ENCODE measurements at places on chromosomes 1 and 21.

DNA sequence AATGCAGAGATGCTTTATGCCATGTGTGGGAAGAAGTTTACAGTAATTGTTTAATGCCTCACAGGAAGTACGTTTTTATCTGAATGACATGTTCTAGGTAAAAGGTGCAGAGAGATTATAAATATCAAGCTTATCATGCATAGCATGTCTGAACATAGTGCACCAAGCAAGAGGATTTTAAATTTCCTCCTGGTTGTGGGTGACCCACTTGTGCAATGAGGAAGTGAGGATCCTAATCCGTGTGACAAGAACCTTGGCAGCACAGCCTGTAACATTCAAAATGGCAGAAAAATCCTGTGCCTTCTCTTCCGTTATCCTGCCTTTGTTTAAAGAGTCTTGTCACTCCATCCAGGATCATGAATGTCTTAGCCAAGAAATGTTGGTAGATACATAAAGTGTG lies 75.6 kb downstream of the PLA2G4A start:
- DNase-seq, result no peak

DNA sequence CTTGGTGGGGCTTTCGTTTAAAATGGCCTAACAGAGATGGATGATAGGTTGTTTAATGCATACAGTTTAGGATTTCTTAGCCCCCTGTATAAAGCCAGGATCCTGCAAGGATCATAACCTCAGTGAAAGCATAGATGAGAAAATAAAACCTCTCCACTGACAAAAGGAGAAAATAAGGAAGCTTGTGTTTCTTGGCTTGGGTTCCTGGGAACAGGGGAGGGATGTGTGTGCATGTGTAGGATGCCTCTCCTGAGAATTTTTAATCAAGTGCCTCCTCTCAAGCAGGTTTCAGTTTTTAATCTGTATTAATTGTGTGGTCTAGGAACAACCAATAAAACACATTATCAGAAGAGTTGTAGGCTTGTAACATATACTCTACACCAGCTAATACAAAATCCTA lies 26.1 kb downstream of the PRKACB start:
- DNase-seq, result no peak

GRCh38 chr1:36369061-36369861 lies 16.5 kb downstream of the STK40 start:
- peak; percentile 86 for DNase-seq

DNA sequence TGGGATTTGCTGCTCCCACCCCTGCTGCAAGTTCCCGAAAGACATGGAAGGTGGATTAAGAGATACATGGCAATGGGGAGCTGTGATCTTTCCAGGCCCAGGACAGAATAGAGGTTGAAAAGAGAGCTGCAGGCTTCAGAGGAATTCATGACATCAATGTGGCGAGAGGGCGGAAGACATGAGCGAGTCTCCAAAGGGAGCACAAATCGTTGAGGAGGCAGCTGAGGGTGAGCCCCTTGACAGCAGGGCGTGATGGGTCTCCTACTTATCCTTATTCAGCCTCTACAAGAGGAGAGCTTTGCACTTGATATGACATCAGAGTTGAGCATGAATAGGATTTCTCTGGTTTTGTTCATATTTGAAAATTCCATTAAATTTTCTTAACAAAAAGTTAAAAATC lies 45.5 kb upstream of the TACSTD2 start:
- no peak for DNase-seq

- no peak for DNase-seq
Measured at GRCh38 chr1:68230484-68230802, 1.9 kb downstream of the WLS start.

DNA sequence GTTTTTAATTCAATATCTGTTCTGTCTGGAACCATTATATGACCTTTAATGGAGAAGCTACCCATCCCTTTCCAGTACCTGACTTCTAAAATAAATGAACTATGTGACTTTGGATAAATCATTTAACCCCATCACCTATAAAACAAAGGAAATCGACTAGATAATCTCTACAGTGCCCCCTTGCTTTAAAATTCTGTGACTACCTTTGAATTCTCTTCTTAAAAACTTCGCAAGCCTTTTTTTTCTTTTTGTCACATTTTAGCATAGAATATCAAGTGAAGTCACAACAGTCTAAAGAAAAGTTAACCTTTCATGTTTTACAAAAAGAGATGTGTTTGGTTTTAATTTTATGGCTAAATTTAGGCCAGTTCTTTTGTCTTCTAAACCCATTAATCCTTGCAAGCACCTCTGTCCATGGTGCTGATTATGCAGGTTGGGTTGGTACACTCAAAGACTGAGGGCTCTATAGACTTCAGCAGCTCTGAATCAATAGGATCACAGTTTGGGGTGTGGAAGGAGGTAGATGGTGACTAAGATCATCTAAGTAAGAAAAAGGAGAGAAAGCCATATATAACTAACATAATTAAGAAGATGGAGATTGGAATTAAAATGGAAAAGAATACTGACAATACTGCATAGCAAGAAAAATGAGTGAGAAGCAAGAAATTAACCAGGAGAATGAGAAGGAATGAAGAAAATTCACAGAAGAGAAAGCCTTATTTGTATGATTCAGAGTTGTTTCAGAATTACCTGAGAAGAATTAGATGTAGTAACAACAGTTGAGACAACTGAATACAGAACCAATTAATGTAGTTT lies 59.2 kb downstream of the TBX15 start:
- DNase-seq, result no peak

All from stimulated activated CD4-positive, alpha-beta T cell treated with anti-CD3 and anti-CD28 coated beads, Interleukin-4, amount 100 ng/mL, for 24 hours (primary cell).